Activated CD8-positive, alpha-beta memory T cell treated with anti-CD3 and anti-CD28 coated beads for 4 hours (primary cell): ENCODE measurements at places on chromosomes 2 and 18.

DNA sequence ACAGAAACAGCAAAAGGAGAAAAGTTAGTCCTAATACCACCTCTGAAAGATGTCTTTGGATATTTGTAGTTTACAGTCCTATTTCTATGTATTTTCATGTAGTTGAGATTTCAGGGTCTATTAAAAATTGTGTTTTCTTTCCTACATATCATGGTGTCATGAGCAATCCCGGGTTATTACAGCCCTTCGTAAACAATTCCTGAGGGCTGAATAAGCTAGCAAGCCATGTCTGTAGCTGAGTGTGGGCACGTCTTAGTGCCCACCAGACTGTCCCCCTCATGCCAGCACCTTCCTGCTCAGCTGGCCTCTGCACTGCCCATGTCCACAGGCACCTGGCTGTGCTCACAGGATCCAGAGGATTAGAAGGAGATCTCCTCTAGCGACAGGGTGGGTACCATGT lies 60.6 kb downstream of the CTIF start:
- no peak for DNase-seq

GRCh38 chr2:167784084-167784425 lies 463.3 kb downstream of the STK39 start:
- no peak for DNase-seq

- DNase-seq = no peak
Measured at GRCh38 chr2:160660741-160661140, 167.1 kb upstream of the RBMS1 start.

DNA sequence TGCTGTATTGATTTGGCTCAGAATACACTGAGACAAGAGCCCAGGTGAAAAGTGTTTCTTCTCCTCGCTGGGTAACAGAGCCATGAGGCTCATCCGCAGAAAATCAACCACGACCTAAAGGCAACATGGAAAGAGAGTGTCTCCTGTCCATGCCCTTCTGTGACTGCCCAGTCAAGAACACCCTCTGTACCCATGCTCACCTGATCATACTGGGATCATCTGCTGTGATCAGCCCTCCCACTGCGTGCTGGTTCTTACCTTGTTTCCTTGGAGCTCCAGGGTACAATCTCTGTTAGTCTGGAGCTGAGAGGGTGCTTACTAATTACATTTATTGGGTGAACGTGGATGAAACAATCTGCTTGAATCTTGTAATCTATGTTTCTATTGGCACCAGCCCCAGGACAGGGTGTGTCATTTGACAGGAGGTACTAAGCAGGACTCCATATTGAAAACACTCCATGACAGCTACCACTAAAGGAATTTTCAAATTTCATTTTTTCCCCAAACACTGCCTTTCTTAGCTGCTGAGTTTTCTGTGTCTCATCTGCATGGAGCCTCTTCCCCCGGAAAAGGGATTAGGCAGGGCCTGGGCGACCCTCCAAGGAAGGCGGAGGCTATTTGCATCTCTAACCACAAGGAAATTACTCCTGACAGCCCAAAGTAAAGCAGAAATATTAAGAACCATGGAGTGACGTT lies 39.7 kb upstream of the GRP start:
- no peak for DNase-seq

DNA sequence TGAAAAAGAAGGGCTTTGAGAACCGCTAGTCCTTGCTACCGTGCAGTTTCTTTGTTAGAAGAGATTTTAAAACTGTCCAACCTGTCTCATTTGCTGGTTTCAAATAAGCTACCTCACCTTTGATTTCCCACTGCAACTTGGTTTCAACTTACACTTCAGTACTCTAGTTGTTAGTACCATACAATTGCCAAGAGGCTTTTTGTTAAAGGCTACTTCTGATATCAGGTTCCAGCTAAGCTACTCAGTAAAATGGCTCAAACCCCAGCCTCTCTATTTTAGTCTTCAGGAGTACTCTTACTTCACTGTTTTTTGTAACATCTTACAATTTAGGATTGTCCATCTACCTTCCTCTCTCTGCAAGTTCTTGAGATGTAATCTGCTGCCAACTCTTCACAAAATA lies 91.6 kb downstream of the INO80D start:
- no peak for DNase-seq

GRCh38 chr18:48866856-48867255 lies 83.9 kb downstream of the SMAD7 start:
- DNase-seq = no peak

- DNase-seq = no peak
Measured at GRCh38 chr2:127179766-127180165, 40.3 kb downstream of the CYP27C1 start.

- no peak for DNase-seq
Measured at GRCh38 chr18:46756025-46756558, 761 bp downstream of the ST8SIA5 start.

GRCh38 chr18:58454406-58455061 lies 174.4 kb downstream of the ALPK2 start:
- no peak for DNase-seq

- no peak for DNase-seq
Measured at GRCh38 chr2:154698721-154699574, 453 bp downstream of the KCNJ3 start.

- no peak for DNase-seq
Measured at GRCh38 chr2:68756178-68756577, 21.6 kb downstream of the ARHGAP25 start.

DNA sequence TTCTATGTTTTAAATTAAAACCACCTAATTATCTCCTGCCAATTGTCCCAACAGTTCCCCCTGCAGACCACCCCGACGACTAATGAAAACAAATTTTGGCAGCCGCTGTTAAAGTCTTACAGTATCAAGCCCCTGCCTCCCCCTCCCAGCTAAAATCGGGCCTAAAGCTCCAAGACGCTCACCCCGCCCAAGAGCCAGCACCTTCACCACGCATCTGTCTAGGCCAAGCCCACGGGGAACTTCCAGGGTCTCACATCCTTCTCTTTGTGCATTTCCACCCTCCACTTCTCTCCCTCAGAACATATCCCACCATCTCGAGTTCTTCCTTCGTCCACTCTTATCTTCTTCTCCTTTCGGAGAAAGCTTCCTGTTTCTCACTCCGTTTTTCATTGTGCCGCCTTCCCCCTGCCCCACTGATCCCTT lies 445 bp downstream of the PRPF40A start:
- no peak for DNase-seq
